ENCODE measurements at places on chromosomes 6 and 20.

DNA sequence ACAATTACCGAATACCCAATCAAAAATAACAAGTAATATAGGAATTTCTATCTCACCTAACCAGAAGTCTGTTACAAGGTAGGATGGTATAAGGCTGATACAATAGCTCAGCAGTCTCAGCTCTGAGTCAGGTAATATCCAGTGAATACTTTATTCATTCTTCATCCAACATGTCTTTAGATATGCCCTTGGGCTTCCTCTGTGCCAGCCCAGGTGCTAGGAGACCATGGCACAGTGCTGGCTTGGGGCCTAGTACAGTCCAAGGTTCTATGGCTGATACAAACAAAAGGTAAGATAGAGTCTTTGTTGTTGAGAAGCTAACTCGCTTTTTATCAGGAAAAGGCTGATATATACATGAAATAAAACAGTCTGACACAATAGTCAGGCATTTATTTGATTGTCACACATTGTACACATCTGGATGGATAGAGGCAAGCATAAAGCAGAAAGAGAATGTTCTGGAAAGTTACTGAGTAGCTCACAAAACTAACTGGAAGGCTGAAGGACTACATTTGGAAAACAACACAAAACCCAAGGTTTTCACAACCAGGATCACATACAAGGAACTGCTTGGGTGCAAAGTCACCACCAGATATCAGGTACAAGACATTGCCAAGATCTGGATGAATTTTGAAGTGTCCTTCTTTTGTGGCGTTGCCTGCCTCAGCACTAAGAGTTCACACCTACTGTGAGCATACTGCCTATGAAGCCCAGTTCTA is 110.4 kb upstream of the SCAF8 start:
- DNase-seq: no peak

GRCh38 chr6:155120034-155120433 is 124.9 kb downstream of the TIAM2 start:
- DNase-seq: no peak

DNA sequence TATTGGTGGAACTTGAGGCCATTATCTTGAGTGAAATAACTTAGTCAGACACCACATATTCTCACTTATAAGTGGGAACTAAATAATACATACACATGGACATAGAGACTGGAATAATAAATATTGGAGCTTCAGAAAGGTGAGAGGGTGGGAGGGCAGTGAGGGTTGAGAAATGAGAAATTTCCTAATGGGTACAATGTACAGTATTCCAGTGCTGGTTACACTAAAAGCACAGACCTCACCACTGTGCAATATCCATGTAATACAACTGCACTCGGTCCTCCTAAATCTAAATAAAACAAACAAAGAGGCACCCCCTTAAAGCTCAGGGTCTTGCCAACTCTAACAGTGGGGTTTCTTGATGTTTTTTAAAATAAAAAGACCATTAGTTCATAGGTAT is 53.2 kb downstream of the IGF2R start:
- no peak for DNase-seq

- no peak for DNase-seq
Measured at GRCh38 chr6:132209351-132209750, 191.9 kb downstream of the MOXD1 start.

- no peak for DNase-seq
Measured at GRCh38 chr6:167232356-167232755, 58.8 kb upstream of the UNC93A start.
